Progenitor cell of endocrine pancreas (in vitro differentiated cells): ENCODE measurements at places on chromosomes 5 and 9.

- no peak for DNase-seq
Measured at GRCh38 chr5:2253040-2253975, 370.6 kb upstream of the IRX4 start.

- no peak for DNase-seq
Measured at GRCh38 chr5:175597718-175598117, 60.2 kb upstream of the HRH2 start.

GRCh38 chr5:64788156-64788555 is 19.4 kb downstream of the CWC27 start:
- DNase-seq: no peak

- no peak for DNase-seq
Measured at GRCh38 chr5:40474250-40474649, 205.5 kb upstream of the PTGER4 start.

DNA sequence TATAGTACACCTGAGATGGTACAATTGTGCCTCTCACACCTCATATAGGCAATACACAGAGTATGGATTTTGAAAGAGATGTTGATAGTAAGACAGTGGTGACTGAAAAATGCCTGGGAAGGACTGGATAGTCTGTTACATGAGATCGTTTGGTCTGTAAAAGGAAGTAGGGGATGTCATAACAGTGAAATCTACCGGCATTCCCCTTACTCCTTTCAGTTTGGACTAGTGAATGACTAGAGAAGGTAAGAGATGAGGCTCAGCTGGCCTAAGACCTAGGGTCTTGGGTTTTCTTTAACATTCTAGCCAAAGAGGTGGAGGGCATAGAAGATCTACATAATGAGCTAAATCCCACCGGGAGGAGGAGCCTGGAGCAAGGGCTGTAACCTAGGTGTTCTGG is 8.1 kb downstream of the TAL2 start:
- no peak for DNase-seq

GRCh38 chr9:23746317-23746716 is 79.7 kb downstream of the ELAVL2 start:
- DNase-seq: no peak

- no peak for DNase-seq
Measured at GRCh38 chr5:97548739-97549080, 365.7 kb upstream of the RIOK2 start.

DNA sequence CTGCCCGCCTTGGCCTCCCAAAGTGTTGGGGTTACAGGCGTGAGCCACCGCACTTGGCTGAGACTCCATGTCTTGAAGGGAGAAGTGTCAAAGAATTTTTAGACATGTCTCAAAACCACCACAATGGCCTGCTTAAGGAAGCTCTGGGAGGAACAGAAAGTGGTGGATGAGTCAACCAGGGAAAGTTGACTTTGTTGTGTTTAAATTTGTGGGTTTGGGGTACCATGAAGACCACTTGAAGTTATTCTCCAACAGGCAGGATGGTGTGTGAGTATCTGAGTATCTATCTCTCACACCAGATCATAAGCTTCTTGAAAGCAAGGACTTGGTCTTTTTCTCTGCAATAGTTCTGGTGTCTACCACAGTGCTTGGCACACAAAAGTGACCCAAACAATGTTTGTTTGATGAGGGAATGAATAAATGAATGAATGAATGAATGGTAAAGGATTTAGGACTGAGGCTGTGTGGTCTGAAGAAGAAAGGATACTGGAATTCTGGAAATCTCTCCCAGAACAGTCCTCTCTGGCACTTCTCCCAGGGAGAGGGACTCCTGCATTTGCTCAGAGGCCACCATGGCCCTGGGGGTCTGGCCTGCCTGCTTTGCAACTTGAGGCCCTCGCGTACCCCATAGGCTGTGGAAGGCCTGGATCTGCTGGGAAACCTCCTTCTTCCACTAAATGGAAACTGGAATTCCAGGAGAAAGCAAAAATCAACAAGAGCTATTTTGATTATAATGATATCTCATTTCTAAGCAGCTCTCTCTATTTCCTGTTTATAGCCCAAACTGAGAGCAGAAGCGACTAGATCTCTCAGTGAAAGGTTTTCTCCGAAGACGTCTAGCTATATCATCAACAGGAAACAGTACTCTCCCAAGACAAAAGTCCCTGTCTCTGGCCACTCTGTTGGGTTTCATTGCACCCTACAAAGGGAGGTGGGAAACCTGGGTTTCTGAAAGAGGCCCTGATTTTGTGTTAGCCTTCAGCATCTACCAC is 187.9 kb downstream of the PALM2AKAP2 start:
- no peak for DNase-seq

- DNase-seq: no peak
Measured at GRCh38 chr5:87081511-87082372, 185.9 kb upstream of the RASA1 start.

GRCh38 chr9:37486256-37486615 is 488 bp downstream of the POLR1E start:
- DNase-seq: no peak

DNA sequence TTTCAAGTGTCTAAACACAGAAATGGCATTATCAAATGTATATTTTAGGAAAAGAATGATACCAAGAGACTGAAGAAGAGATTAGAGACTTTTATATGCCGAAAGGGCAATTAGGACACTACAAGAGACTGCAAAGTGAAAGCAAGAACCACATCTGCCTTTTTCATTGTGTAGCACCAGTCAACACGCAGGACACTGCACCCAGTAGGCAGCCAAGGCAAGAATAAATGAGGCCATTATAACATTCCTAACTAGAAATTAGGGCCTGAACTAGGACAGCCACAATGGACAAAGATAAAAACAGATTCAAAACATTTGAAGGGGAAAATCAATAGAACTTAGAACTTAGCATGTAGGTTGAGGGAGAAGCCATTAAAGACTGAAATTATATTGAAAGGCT is 10.8 kb downstream of the CETN3 start:
- no peak for DNase-seq

- no peak for DNase-seq
Measured at GRCh38 chr9:134850611-134851010, 30.0 kb upstream of the FCN2 start.

DNA sequence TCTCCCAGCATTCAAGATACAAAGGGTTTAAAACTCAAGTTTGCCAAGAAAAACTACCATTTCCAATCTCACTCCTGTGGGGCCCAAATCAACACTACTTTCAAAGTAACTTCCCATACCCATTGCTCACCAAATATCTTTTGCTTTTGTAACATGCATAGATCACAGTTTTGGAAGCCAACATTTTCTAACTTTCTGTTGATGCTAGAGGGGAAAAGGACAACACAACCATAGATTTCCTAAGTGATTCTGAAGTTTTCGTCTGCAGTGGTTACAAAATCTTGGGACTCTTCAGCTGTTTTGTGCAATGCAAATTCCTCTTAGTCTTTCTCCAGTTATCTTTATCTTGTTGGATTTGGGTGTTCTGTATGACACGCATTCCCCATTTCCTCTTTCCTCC is 94.1 kb upstream of the PAPPA start:
- no peak for DNase-seq

- no peak for DNase-seq
Measured at GRCh38 chr9:127106466-127106855, 16.0 kb downstream of the ANGPTL2 start.

- no peak for DNase-seq
Measured at GRCh38 chr9:34600908-34601307, 11.0 kb downstream of the RPP25L start.

DNA sequence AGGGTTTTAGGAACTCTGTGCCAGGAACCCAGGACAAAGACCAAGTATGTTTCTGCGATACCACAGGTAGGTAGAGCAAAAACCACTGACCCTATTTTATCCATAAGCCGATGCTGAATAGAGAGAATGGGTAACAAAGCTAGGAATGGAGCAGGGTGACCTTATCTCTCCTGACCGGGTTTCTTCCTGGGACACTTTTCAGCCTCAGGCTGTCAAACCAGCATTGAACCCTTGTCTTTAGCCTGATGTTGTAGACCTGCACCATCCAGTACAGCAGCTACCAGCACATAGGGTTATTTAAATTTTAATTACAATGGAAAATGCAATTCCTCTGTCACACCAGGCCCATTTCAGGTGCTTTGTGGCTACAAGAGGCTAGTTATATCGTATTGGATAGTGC is 43.1 kb upstream of the DMRT3 start:
- no peak for DNase-seq

DNA sequence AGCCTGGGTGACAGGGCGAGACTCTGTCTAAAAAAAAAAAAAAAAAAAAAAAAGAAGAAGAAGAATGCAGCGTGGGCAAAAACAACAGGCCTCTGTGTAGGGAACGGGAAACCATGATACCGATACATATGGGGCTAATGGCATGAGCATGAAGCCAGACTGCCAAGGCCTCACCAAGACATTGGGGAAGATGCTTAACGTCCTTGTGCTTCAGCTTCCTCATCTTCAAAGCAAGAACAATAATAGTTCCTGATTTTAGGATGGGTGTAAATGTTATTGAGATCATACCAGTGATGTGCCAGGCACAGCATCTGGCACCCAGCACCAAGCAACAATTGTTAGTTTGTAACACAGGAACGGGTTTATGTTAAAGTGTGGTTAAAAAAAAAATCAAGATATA is 51.4 kb downstream of the NEURL1B start:
- no peak for DNase-seq

GRCh38 chr9:89884356-89885083 is 279.7 kb downstream of the GADD45G start:
- no peak for DNase-seq

- DNase-seq: no peak
Measured at GRCh38 chr9:74095925-74096324, 401.2 kb upstream of the RORB start.

- DNase-seq: no peak
Measured at GRCh38 chr9:9764821-9765220, 848.0 kb downstream of the PTPRD start.

GRCh38 chr5:54040804-54041203 is 269.6 kb downstream of the ARL15 start:
- DNase-seq: no peak

GRCh38 chr9:124303762-124304161 is 46.0 kb downstream of the NEK6 start:
- no peak for DNase-seq

- DNase-seq: no peak
Measured at GRCh38 chr5:92370032-92370431, 986.9 kb upstream of the ARRDC3 start.

GRCh38 chr9:107484117-107484723 is 5.3 kb downstream of the KLF4 start:
- DNase-seq: no peak

DNA sequence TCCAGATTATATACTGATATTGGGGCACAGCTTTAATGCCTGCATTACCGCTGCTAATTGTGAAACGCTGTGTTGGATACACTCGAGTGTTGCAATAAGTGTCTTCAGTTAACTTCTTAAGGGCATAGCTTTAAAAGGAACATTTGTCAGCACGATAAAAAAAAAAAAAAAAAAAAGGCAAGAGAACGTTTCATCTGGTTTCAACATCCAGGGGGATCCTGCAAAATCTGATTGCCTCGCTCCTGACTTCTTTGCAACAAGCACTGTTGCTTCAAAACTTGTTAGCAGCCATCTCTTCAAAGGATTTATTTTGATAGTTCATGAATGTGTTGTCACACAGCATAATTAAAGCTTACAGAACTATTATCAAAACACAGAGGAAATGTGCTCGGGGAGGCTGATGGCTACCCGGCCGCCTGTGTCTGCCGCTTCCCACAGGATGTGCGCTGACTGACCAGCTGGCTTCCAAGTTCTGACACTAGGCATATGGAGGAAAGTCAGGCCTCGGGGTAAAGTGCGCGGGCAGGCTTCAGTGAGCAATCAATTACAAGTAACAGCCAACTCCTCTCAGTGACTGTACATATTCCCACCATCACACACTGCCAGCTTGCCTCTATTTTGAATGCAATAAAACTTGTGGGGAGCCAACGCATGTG is 77.7 kb downstream of the EBF1 start:
- DNase-seq: no peak

- peak; percentile 44 for DNase-seq
Measured at GRCh38 chr5:172902497-172903472, 56.4 kb upstream of the RPL26L1 start.

- no peak for DNase-seq
Measured at GRCh38 chr5:76608833-76609232, 14.4 kb downstream of the F2RL2 start.

DNA sequence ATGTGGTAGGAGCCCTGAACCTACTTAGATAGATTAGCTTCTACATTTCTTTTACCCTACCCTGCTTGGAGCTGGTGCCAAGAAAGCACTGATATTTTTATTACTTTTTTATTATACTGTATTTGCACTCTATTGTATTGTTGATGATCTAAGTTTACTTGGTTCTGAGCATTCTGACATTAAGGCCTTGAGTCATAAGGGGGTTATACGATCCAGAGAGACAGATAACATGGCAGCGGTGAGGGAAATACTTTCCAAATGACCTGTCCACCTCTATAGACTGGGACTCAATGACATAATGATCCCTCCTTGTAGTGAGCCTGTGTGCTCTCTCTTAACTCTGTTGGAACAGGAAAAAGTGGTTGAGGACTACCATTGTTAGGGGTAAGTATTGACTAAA is 176.3 kb downstream of the MAN2A1 start:
- no peak for DNase-seq

GRCh38 chr5:104594850-104595249 is 1032.3 kb upstream of the NUDT12 start:
- DNase-seq: no peak

- DNase-seq: no peak
Measured at GRCh38 chr5:79536193-79536906, 22.4 kb upstream of the HOMER1 start.

DNA sequence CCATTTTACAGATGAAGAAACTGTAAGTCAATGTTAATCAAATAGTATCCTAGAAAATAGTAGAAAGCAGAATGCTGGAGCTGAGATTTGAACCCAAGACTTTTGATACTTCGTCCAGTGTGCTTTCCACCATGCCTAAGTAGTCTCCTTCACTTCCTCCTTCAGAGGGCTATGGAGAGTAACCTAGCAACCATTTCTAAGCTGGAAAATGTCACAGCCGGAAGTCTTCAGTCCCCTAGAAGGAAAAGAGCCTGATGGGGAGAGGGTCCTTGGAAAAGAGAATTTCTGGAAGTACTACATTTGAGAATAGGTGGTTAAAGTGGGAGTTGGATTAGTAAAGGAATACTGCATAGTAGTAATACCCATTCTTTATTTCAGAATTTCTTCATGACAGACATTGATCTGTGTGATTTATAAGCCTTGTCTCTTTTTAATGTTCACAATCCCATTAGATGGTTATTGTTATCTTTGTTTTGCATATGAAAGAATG is 32.7 kb downstream of the PCDHAC2 start:
- no peak for DNase-seq

- DNase-seq: no peak
Measured at GRCh38 chr5:97231025-97231636, 48.1 kb upstream of the RIOK2 start.

DNA sequence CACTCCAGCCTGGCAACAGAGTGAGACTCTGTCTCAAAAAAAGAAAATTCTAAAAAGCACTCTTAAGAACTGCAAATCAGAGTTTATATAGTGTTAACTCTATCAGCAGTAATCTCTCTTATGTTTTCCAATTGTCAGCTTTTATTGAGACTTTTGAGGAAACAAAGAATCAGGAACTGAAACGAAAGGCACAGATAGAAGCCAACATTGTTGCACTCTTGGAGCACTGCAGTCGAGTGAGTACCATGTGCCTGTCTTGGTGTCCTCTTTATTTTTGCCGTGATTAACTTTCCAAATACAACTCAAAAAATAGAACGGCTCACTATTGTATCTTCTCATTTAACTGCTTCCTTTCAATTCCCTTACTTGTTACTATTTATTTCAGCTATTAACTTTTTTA is 41.7 kb upstream of the LRRC19 start:
- no peak for DNase-seq
